ENCODE measurements at places on chromosomes 1 and 21. TPM values are rescaled to one million over a fixed set of nuclear protein-coding genes. Genes with fewer than 3 reads are reported as not detected.

The KCNE2 gene
- 1.6 TPM for polyA plus RNA-seq

- no peak for DNase-seq
These were observed 29.6 kb downstream of the MATN1 start for GRCh38 chr1:30693822-30694221.

- DNase-seq, result no peak
These were observed at the start of gene VANGL1 for GRCh38 chr1:115641762-115642167. TSS of gene VANGL1 (plus strand) at chr1:115641970. CDS start at chr1:115651414, 9,444 bp downstream.

The CFHR3 gene
- polyA plus RNA-seq, result 0.26 TPM

DNA sequence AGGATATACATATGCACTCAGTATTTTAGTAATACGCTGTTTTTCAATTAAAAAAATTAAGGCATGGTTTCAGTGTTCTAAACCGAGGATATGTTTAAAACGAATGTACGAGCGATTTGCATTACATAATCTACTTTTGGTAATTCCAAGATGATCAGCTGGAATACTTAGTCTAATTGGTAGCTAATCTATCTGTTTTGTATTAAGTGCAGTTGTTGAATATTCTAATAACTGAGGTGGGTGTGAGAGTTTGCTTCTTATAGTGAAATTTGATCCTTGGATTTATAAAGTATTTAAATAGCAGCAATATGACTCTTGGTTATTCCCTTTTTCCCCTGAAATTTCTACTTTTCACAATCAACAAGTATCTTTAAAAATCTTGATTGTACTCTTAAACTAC, 1.3 kb downstream of the RNF2 start:
- DNase-seq, result no peak
